Stimulated activated naive CD4-positive, alpha-beta T cell (primary cell): ENCODE measurements at places on chromosomes 6 and 20.

DNA sequence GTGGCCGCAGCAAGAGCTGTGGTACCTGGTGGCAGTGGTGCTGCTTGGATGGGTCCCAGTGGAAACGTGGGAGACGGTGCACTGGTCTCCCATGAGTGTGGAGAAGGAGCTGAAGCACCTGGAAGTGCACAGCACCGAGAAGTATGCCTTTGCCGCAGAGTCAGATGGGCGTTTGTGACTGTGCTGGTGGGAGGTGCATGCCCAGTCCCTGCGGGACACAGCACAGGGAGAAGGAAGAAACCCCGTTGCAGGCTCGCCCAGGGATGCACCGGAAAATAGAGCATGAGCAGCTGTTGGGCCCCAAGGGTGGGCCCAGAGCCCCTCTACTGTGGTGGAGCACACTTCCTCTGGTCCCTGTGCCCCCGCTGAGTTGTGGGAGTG lies 19.3 kb upstream of the RGS17 start:
- DNase-seq, result no peak

DNA sequence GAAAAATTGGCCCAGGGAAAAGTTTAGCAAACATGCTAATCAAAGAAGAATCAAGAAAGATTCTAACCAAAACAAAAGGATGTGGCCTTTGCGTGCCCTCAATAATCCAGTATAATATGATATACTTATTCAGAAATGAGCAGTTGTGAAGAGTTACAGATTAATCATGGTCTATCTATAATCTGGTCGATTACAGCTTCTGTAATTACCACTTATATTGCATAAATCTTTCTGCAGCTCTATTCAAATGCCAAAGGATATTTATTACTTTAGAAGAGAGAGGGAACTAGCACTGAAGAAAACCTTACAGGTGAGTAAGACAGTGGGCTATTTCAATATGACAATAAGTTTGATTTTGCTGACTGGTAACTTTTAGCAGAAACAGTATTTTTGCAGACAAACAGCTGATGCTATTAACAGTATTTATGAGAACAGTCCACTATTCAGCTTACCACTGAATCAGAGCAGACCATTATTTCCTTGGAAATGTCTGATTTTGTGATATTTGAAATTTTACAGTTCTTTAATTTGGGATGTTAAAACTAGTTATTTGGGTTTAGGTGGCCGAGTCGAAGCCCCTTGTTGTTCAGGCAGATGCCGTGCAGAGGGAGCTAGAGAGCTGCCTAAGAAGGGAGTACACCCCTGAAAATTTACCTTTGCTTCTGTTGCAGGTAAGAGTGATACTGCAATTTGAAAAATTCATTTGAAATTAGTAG lies 92.2 kb downstream of the CEP57L1 start:
- peak; percentile 60 for DNase-seq

GRCh38 chr6:104954190-104954797 lies 2.6 kb upstream of the LIN28B start:
- DNase-seq, result no peak

DNA sequence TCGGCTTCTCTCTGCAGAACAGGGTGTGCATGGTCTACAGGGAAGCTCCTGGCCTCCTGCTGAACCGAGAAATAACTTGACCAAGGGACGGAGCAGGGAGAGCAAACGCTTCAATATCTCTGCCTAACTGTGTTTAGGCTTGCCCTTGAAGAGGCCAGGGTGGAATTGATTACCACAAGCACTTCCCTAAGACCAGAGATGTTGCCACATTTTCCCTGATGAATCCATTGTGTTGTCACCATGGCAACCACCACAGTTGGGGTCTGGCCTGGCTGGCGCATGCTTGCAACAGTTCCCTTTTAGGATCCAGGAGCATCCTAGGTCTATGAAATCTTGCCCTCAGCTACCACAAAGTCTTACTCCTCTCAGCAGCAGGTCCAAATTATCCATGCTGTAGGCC lies 213.5 kb upstream of the SULF2 start:
- DNase-seq, result no peak
